ENCODE measurements at places on chromosomes 12 and 14.

DNA sequence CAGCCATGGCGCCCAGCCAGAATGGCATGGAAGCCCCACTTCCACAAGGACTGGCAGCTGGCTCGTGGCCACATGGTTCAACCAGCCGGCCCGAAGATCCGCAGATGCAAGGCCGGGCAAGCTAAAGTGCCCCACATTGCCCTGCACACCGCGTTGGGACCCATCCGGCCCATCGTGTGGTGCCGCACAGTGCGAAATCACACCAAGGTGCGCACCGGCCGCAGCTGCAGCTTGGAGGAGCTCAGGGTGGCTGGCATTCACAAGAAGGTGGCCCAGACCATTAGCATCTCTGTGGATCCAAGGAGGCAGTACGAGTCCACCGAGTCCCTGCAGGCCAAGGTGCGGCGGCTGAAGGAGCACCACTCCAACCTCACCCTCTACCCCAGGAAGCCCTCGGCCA lies 15.9 kb downstream of the CDC42BPB start:
- DNase-seq = peak; percentile 67

- DNase-seq = no peak
These were observed 86.2 kb downstream of the RIN3 start for GRCh38 chr14:92599811-92600210.

- DNase-seq = no peak
These were observed 107.7 kb upstream of the CAND1 start for GRCh38 chr12:67161322-67161918.

DNA sequence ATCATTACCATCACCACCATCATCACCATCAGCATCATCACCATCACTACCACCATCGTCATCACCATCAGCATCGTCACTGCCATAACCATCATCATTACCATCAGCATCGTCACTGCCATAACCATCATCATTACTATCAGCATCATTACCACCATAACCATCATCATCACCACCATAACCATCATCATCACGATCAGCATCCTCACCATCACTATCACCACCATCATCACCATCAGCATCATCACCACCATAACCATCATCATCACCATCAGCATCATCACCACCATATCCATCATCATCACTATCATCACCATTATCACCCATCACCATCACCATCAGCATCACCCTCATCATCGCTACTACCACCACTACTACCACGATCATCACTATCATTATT lies 493.9 kb upstream of the TBX3 start:
- DNase-seq = no peak

Data from RWPE2 (cell line).